ENCODE measurements at places on chromosomes 4 and X.

DNA sequence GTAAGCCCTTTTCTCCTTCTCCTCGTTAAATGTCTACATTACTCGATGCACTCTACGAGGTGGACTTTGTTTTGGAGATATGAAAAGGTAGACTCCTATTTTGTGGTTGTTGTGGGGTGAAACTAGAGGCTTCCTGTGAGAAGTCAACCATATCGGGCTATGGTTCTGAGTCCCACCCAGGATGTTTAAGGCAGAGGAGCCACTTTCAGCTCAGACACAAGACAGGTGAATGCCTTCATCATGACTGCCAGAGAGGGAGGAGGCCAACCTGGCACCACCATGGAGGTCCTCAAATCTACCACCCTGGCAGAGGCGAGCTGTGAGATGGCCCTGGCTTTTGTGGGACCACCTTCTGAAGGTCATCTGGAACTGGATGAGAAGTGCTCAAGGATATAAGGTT, 154.4 kb upstream of the KLF3 start:
- peak; percentile 68 for DNase-seq

DNA sequence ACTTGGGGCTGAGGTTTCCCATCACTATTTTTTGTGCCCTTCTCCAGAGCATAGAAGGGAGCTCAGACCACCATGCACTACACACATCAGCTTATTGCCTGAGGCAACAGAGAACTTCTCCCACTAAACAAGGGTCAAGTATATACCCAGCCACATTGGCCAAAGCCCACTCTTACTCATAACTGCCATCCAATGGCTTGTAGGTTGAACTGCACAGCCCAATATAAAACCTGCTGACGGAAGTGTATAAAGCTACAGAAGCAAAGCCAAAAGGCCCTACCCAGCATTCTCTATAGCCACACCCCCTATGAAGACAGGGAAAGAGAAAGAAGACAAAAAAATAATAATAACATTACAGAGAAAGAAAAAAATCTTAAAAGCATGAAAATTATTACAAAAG, 139.7 kb downstream of the LRBA start:
- DNase-seq = no peak

DNA sequence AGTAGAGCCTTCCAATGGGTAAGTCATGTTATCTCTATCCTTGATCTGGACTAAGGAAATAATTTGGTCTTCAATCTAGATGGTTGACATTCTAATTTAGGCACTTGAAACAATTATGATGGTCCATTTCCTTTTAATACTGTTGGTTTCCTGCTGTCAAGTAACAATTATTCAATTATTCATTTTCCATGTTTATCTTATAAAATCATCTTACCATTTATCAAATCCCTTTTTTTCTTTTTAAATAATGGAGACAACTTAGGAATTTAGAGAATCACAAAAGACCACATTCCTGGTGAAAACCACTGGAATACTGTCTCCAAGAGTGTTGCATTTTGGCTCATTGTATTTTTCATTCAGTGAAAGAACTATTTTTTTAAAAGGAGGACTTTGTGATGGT, 148.7 kb upstream of the CTSO start:
- no peak for DNase-seq

GRCh38 chr4:26826721-26827120, 33.9 kb upstream of the STIM2 start:
- DNase-seq = no peak

GRCh38 chr4:136383082-136383481, 1149.2 kb downstream of the PCDH18 start:
- DNase-seq = no peak

DNA sequence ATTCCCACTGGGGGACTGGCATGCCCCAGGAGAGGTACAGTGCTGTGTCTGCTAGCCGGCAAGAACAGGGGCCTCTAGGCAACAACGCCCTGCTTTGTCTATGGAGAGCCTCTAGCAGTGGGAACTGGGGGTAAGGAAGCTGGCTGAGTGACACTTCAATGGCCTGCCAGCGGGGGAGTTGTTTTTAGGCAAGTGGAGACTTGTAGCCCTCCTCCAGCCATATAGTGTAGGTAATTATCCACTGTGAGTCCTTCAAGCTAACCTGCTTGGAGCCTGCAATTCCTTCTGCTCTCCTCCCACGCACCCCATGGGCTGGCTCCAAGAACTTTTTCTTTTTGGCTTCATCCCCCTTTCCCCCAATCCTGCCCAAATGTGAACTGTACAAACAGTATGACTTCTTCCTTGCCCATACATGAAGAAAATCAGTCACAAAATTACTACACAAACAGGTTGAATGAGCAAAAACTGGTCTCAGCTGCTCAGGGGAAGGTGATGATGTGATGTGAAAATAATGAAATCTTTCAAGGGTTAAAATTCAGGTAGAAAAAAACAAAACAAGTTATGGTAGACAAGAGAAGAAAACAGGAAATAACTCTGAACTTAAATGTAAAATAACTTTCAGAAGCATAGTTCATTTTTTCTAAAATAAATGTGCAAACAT, 33.1 kb downstream of the LEF1 start:
- DNase-seq = no peak

GRCh38 chrX:30870572-30870971, 18.5 kb downstream of the TAB3 start:
- no peak for DNase-seq

- no peak for DNase-seq
These were observed 96.4 kb upstream of the DDIT4L start for GRCh38 chr4:100286636-100287035.

- DNase-seq = peak; percentile 79
These were observed 9.9 kb downstream of the TMSB4X start for GRCh38 chrX:12984603-12985319.

DNA sequence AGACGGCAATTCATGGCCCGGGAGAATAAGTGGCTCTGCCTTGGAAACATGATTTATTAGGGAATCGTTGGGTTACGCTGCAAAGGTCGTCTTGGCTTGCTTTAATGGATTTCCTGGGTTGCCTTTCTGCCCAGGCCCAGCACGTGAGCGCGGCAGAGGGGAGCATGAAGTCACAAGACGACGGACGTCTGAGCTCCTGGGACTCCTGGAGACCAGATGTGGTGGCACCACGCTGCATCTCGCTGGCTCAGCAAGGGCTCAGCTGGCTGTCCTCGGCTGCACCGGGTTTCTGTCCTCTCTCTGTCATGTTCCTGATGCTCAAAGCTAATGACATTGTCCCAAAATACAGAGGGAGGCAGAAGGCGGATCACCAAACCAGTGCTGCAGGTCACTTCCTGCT, 61.2 kb downstream of the C4orf50 start:
- no peak for DNase-seq

GRCh38 chr4:162684371-162684700, 482.4 kb downstream of the NAF1 start:
- no peak for DNase-seq

GRCh38 chr4:3291969-3292570, 751 bp upstream of the RGS12 start:
- no peak for DNase-seq

DNA sequence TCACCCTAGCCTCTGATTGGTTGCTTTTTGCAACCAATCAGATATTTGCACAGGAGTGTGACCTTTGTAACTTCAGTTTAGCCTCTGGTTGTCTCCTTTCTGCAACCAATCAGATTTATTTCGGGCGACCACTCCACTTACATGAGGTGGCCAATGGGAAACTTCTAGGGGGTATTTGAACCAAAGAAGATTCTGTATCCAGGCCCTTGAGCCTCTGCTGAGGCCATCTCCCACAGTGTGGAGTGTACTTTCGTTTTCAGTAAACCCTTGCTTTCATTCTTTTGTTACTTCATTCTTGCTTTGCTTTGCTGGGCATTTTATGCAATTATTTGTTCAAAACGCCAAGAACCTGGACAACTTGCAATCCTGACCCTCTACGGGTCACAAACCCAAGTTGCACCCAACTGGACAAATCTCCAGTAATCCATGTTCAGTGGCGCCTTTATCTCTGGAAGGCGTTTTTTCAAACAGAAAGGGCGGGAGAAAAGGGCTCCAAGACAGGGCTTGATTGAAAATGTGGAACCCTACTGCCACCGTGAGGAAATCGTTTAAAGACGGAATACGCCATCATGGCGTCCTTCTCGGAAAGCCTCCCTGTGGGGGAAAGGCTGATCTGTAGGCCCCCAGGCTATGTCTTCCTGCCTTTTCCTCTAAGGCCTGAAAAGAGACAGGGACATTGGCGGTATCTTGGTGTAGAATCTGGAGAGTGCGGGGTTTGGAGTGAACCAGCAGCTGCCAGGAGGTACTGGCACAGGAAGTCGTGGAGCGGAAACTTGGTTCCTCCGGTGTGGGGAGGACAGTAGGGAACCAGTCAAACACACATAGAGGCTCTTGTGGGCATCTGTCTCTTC, 184.6 kb downstream of the OR13H1 start:
- DNase-seq = no peak

DNA sequence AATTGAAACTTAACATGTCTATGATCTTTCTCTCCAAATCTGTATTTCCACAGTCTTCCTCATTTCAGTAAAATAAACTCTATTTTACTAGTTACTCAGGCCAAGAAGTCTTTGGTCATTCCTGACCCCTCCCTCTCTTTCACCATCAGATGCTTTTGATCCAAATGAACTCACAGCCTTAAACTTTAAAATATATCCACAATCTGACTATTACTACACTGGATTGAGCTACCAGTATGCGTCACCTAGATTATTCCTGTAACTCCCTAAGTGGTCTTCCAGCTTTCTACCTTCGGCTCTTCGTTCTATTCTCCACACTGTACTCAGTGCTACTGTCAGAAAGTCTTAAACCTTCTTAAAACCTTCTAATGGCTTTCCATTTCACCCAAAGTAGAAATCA, 195.1 kb downstream of the FBXW7 start:
- no peak for DNase-seq

GRCh38 chrX:39848900-39849299, 248.9 kb downstream of the BCOR start:
- DNase-seq = no peak

GRCh38 chr4:182126603-182127002, 116.6 kb upstream of the TENM3 start:
- no peak for DNase-seq
